ENCODE measurements at places on chromosomes 11 and 22.
A peak's percentile ranks its signal among the peaks of the same experiment; 100 is the strongest.

DNA sequence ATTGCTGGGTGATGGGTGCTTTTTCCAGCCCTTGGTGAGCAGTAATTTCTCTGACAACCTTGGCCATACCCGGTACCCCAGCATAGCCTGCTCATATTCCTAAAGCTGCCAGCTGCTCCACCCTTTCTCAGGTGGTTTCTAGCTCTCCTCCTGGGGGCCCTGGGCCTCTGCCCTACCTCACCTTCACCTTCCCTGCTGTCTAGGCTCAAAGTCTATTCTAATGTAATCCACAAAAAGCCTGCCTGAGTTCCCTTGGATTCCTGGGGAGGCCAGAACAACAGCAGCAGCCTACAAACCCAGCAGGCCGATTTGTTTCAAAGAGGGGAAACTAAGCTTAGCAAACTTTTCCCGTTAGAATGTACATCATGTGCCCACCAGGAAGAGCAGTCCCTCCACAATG, 117.6 kb downstream of the DSCAML1 start:
- no peak for DNase-seq

DNA sequence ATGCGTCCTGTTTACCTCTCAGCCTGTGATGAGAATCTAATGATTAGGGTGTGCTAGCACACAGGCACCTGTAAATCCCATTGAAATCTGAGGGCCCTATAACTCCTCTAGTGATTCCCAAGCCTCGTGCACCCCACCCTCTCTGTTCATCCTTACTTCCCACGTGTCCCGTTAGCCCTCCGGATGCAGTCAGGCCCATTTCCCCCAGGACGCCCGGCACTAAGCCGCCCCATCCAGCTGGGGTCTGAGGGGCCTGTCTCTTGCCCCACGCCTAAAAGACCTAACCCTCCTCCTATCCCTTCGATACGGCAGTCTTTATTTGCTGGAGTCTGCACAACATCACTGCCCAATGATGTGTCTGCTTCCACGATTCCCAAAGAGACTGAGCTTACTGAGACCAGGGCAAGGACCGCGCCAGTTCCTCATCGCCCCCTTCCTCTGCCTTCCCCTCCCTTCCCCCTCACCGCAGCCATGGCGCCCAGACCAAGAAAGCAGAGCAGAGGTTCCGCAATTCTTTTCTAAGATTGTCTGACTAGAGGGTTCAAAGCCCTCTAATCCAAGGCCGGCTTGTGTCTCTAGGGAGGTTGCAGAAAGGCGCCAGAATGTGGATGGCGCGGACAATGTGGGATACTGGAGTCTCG, 1.1 kb upstream of the FADS2 start:
- DNase-seq = no peak

- no peak for DNase-seq
Observed at GRCh38 chr11:6403539-6403938, 13.3 kb downstream of the SMPD1 start.

GRCh38 chr22:31840585-31840984, 86.8 kb downstream of the DEPDC5 start:
- DNase-seq = no peak

- DNase-seq = no peak
Observed at GRCh38 chr22:28743852-28744251, 2.0 kb downstream of the HSCB start.

DNA sequence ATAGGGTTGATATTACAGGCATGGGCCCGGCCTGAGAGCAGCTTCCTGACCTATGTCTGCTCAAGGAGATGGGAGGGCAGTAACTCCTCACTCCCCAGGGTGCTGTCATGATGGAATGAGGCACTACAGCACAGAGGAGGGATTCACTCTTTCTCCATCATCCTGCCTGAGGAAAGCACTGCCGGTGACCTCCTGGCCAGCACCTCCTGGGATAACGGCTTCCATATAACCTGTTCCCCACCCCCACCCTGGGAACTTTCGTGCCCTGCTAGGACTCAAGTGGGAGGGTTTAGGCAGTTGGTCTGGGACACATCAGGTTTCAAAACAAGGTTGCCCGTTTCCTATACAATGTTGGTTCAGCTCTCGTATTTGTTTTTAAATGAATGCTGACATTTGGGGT, 42.7 kb upstream of the MN1 start:
- DNase-seq = no peak

- no peak for DNase-seq
Observed at GRCh38 chr11:69923641-69924307, 104.6 kb upstream of the FGF3 start.

DNA sequence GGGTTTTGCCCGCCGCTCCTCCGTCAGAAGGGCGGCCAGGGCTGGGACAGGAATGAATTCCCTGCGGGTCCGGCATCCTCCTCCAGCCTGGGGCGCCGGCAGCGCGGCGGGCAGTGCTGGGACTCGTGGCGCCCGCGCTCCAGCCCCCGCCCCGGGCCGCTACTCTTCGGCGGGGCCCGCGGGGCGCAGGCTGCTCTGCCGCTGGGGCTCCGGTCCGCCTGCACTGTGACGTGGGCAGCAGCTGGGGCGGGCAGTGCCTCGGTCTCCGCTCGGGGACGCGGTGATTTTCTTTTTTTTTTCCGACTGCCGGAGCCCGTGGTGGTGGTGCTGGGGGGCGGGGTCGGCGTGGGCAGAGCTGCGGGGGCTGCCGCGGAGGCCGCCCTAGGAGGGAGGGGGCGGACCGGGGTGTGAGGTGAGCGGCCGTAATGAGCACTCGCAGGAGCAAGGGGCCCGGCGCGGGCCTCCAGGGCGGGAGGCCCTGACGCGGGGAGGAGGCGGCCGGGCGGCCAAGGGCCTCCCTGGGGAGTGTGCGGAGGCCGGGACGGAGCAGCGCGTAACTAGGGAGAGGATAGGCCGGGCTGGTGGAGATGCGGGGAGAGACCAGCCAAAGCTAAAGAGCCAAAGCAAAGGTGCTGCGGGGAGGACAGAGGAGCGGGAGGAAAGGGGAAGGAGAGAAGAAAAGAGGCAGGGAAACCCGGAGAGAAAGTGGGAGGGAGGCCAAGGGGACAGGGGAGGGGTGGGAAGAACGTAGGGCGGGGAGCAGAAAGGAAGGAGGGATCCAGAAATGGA, 73.3 kb upstream of the ZBED5 start:
- DNase-seq = peak; percentile 34

- no peak for DNase-seq
Observed at GRCh38 chr11:9639099-9639498, 24.8 kb upstream of the SWAP70 start.

DNA sequence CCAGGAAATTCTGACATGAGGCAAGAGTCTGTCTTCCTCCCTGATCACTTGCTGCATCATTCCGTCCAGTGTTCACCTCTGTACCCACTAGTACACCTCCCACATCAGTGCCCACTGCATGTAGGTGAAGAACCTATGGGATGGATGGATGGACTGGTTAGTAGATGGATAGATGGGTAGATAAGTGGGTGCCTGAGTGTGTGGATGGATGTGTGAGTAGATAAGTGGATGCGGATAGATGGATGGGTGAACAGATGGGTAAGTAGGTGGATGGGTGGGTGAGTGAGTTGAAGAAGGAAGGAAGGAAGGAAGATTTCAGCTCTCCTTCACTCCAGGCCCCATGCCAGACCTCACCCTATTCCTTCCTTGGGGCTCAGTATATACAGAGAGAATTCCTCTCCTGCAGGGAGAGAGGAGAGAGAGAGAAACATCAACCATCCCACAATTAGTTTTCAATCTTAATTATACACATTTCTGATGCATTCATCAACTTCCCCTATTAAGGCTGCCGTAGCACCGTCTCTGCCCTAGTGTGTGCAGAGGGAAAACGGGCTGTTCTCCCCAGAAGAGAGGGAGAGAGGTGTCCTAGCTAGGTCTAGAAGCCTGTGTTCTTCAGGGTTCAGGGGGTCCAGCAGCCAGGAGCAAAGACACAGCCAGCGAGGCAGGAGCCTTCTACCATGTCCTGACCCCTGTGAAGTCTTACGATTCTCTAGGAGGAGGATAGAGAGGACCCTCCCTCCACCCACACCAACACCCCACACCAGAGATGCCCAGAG, 125.3 kb downstream of the BUD13 start:
- DNase-seq = no peak

- DNase-seq = no peak
Observed at GRCh38 chr11:35539781-35540281, 14.4 kb upstream of the PAMR1 start.

DNA sequence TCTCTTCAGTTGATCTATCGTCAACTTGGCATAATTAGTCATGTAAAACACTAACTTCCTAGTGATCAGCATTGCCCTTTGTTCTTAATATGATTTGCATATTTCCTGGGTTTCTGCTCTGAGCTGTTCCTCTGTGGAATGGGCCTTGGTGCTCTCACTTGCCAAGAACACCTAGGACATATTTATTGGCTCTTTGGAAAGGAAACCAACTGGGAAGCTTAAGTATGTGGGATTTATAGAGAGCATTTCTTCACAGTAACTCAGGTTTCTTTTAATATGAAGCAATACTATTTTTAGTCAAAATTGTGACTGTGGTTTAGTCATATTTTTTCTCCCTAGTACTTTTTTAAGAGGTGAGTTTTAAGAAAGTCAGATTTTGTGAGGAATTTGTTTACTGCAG, 28.8 kb downstream of the FAT3 start:
- DNase-seq = no peak

DNA sequence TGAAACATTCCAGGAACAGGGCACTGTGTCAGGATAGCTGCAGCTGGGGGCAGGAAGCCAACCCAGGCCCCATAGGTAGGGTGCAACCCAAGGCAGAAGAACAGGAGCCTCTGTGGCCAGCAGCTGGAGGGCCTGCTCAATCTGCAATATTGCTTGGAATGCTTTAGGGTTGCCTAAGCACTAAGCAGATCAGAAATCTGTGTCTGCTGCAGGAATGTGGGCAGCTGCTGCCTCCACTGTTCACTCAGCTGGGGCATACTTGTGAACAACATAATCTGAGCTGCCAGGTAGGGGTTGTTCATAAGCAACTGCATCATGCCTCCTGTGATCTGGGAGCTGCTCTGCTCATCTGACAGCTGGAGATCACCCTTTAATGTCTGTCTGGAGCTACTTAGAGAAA, 1.7 kb downstream of the UBQLNL start:
- no peak for DNase-seq

GRCh38 chr11:34264303-34265110, 93.3 kb downstream of the ABTB2 start:
- no peak for DNase-seq

GRCh38 chr11:127972816-127973215, 614.5 kb downstream of the ETS1 start:
- no peak for DNase-seq

DNA sequence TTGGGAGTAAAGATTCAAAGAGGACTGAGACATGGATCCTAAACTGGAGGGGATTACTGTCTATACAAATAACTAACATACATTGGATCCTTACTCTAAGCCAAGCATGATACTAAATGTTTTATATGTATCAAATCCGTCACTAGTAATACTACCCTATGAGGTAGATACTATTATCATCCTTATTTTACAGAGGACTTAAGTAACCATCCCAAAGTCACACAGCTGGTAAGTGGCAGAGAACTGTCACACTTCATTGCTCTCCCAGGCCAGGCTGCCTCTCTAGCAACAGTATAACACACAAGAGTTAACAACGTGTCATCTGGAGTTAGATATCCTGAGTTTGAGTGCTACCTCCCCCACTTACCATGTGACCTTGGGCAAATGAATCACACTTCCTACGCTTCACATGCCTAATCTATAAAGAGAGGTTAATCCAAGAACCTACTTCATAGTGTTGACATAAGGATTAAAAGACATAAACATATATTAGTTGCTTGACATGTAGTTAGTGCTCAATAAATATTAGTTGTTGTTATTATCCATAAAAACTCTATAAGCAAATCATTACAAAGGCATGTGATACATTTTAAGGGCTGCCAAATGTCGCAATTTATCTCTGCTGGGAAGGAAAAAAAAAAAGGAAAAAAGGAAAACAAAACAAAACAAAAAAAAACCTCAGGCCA, 33.8 kb upstream of the SPON1 start:
- no peak for DNase-seq

- DNase-seq = no peak
Observed at GRCh38 chr11:125078016-125078415, 14.9 kb downstream of the SLC37A2 start.

DNA sequence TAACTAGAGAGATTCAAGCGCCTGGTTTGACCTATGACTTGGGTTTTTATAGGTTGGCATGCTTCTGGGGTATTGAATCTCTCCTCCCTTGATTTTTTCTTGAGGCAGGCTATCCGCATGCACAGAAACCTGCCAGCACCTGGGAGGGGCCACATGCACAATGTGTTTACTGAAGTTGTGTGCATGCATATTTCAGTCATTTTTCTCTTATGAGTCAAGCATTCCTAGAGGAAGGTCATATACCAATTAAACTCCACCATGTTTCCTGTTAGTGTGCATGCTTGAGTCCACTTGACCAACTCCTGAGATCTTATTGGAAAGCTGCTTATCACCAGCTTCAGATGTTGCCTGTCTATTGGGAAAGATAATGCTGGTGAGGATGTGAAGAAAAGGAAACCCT, 1718.4 kb downstream of the LRRC4C start:
- DNase-seq = no peak

DNA sequence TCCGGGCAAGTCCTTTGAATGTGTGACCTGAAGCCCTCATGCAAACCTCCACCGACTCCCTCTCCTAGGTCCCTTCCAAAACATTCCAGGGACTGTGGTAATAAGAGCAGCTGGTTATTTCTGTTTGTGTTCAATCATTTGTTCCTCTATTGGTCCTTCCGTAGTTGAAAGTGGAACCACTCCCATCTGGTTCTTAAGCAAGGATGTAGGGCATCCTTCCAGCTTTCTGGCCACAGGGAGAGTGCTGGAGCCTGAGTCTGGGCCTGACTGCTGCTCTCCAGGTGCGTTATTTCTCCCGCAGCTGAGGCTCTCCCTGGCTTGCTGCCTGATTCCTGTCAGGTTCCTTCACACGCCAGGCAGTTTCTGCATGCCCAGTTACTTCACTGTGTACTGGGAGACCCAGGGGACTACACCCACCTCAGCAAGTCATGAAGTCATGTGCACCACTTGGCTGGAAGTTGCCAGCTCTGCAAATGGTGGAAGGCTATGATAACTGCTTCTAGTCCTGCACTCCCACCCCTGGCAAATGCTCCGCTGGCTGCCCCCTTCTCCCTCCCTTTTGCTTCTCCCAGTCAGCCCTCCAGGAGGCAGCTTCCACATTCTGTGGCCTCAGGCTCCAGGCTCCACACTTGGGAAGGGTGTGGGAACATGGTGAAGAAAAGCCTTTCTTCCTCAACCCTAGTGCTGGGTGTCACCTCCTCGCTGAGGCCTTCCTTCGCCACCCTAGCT, 4.0 kb upstream of the ALX4 start:
- DNase-seq = no peak

Measured in CD4-positive, alpha-beta memory T cell (primary cell).